Stimulated activated naive CD4-positive, alpha-beta T cell treated with Interleukin-2 at 50 U/mL for 16 hours (primary cell): ENCODE measurements at places on chromosomes 5 and 9.

DNA sequence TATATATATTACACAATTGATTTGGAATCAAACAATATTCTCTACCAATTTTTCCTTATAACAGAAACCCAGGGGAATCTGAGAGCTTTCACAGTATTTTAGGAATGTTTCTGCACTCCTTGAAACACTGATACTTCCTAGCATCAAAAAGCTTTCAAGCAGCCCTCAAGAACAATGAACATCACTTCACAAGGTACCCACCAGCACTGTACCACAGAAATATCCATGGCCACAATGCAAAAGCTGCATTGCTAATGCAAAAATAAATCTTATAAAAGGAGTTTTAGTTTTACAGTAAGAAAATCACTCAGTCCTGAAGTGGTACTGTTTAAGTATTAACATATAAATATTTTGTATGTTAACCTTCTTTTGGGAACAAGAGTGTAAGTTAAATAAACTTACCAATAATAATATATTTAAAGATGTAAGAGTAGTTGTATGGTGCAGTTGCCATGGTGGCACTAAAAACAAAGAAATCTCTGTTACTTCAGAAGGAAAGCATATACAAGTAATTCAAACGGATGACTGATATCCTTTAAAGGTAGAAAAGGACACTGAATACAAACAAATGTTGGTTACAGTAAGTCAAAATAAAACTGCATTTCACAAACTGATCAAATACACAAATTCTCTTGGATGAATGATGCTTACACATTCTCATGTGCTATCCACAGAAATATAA, 8.6 kb downstream of the RAB14 start:
- DNase-seq, result no peak

- no peak for DNase-seq
Measured at GRCh38 chr9:3028535-3028934, 184.6 kb upstream of the PUM3 start.

DNA sequence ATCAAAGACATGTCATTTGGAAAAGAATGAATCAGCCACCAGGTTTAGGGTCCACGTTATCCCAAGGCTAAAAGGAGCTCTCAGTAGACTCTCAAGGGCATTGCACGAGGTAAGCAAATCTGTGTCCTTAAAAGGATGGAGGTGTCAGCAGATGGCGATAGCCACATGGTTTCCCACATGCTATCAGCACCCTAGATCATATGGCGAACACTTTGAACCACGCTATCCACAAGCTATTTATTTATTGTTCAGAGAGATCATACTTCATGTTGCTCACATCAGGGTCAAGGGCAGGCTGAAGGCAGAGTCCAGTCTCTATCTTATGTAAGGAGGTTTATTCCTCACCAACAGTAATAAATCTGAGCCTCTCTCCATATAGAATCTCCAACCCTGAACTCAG, 43.7 kb downstream of the CDH6 start:
- no peak for DNase-seq

DNA sequence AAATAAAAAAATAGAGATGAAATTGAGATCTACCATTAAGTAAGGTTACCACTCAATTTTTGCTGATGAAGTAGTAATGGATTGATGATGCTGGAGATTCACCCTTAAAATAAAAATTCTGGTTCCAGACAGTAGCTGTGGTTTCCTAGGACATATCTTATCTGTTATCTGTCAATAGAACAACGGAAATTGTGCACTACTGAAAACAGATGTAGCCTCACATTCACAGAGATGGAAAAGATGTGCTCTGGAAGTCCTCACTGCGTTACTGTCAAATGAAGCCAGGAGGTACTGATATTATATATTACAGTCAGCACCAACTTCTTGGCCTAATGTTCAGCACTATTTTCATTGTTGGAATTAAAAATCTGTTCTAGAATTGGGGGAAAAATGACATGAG, 154.0 kb downstream of the SLC24A2 start:
- DNase-seq, result no peak
